ENCODE measurements at places on chromosomes 16 and 17.

DNA sequence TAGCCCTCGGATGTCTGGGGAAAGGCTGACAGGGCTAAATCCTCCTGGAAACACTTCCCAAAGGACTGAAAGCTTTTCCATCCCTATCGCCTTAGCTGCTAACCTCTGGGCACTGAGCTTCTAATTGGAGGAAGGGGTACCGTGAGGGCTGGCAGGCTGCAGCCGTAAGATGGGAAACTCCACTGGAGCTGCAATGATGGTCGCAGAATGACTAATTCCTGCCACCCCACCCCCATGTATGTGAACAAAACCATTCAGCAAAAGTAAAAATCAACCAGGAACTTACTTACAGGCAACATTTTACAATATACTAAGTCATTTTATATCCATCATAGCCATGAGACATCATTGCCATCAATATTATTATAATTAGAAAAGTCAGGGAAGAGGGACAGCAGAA, 133.3 kb downstream of the ABCC12 start:
- no peak for DNase-seq

- no peak for DNase-seq
Observed at GRCh38 chr16:11669380-11670146, 1.3 kb downstream of the SNN start.

GRCh38 chr17:7191571-7192270, 12.6 kb upstream of the ASGR1 start:
- no peak for DNase-seq

DNA sequence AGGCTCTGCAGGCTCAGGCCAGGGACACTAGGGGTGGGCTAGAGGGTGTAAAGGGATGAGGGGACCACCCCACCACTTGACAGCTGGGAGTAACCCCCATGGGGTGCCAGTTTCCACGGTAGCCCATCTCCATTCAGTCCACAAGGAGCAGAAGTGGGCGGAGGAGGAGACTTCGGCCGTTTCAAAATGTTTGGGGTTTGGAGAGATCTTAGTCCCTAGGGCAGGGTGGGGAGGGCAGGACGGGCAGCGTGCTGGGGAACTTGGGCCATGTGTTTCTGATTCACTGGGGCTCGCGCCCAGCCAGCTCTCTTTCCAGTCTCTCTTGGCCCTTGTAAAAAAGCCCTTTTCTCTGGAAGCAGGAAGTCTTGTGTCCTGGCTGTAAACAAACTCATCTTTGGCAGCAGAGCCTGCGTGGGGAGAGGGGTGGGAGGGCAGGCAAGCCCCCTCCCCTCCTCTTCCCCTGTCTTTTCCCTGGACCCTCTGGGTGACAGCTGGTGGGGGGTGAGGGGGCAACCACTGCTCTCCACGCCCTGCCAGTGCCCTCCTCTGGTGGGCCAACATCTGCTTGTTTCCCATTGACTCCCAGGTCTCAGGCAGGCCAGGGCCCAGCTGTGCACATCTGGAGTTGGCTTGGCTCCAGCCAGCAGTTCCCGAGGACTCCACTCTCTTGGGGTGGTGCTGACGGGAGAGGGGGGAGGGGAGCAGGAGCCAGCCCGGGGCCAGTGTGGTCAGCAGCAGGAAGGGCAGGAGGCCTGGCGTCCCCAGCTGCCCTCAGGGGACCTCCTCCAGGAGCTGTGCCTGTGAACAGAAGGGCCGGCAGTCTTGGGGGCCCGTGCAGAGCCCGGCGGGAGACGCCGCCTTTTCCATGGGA, 8.1 kb downstream of the CYGB start:
- no peak for DNase-seq

GRCh38 chr16:76532188-76532973, 255.2 kb downstream of the CNTNAP4 start:
- DNase-seq = no peak

DNA sequence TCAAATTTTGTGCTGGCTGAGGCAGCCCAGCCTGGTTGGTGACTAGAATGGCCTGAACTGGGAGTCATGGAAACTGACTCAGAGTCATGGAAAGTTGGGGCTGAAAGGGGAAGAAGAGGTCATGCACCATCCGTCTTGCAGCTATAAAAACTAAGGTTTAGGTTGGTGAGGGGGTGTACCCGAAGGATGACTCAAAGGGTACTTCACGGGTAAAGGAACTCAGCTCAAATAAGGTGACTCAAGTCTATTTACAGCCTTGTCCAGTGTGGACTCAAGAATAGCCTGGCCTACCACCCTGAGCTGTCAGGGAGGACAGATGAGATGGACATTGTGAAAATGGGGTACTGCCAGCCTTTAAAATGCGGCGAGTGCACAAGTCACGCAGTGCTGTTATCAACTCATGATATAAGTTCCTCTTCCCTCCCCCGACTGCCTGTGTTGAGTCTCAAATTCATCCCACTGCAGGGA, 18.6 kb downstream of the CD300LB start:
- DNase-seq = no peak

- DNase-seq = no peak
Observed at GRCh38 chr16:67632415-67633172, 12.3 kb upstream of the CARMIL2 start.

DNA sequence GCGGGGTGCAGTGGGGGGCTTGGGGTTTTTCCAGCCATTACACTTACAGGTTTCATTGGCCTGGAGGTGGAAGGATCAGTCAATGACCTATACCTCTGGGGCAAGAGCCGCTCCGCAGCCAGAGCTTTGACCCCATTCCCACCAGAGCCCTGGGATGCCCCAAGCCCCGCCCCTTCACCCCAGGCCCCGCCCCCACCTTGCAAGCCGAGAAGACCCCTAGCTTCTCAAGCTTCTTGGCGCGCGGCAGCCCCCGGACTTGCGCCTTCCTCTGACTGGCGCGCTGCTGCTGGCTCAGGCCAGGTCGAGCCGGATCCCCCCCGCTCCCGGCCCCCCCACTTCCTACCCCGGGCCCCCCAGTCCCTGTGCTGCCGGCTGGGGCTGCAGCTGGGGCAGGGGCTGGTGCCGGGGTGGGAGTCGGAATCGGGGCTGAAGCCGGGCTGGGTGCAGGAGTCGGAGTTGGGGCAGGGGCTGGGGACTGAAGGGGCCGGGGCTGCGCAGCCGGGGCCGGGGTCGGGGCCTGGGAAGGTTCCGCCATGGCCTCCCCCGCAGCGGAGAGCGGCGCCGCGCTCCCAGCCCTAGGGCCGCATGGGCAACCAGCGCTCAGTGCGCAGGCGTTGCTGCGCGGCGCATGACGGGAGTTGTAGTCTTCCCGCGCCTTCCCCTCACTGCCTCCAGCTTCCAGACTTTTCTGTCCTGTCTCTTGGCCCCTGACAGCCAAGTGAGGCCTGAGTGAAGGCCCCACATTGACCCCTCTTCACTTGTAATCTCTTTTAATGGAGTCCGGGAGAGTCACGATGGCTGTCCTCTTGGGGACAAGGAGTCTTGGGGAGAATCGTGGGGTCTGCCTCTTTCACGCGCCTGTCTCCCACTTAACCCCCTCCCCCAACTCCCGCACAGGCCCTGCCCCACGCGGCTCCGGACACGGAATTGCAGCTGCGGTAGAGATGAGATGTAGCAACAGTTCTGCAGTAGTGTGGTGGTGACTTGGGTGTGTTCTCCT, at the start of gene KAT2A:
Gene KAT2A, minus strand, starts transcription at position 598 of the 1,000 bp plus-strand sequence. Its CDS starts 63 bp downstream, at position 535.
- DNase-seq = peak; percentile 52

GRCh38 chr17:49230636-49231562, at the start of gene PHOSPHO1:
TSS of gene PHOSPHO1 (minus strand) at chr17:49230787. CDS start at chr17:49226691, 4,096 bp downstream.
- DNase-seq = peak; percentile 64

GRCh38 chr17:39360537-39360936, 40.9 kb downstream of the FBXL20 start:
- no peak for DNase-seq
